ENCODE measurements at places on chromosomes 7 and 10. TPM values are rescaled to one million over a fixed set of nuclear protein-coding genes. Genes with fewer than 3 reads are reported as not detected.

The XPNPEP1 gene
- total RNA-seq = 87.3 TPM

The TCAF1 gene
- 48.3 TPM for total RNA-seq

DNA sequence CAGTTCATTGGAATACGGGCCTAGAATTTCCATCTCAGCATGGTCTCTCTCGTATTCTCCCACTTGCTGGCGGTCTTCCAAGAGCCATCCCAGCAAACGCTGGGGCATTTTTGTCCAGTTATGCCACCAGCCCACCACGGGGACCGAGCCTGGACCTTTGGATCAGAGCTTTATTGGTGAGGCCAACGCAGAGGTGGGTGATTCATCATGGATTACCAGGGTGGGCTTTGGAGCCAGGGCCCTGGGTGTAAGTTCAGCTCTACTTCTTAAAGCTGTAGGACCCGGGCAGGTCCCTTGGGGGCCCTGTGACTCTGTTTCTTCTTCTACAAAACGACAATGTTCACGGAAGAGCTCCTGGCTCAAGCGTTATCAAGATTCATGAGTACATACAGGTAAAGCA lies 22.7 kb upstream of the PITRM1 start:
- H3K27me3 ChIP-seq = peaks cover 10% of the 10 kb centered on the region
- no peak overlapping the region for H3K27ac ChIP-seq
- H3K4me3 ChIP-seq = no peak overlapping the region
- no peaks in the 10 kb centered on the region for H3K36me3 ChIP-seq

DNA sequence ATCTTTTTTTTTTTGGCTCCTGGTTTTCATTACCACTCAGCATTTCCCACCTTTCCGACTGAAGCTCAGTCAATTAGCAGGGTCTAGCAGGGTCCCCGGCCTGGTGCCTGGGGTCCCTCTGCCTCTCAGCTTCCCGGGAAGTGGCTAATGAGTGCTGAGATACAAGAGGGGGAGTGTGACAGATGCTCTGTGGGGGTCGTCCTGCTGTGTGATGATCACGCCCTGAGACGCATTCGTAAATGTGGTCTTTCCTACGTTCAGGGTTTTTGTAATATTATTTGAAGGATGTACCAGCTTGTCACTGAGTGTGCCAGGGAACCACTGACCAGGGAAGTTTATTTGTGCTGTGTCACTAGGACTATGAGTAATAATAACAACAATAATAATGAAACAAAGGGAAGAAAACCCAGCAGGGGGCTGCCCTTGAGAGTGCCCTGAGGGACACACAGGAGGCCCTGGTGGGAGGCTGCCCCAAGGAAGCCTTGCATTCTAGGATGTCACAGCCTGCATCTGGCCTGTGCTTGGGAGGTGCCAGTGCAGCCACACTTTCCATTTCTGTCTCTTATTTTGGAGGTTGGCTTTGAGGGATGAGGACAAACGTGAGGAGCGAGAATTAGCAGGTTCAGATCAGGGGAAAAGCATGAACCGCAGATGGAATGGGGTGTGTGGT lies 337.8 kb downstream of the ADARB2 start:
- no peak overlapping the region for H3K4me3 ChIP-seq
- H3K27ac ChIP-seq = no peak overlapping the region
- no peaks in the 10 kb centered on the region for H3K4me1 ChIP-seq
- no peak for DNase-seq

GRCh38 chr10:114963908-114964307 lies 25.9 kb downstream of the TRUB1 start:
- no peaks in the 10 kb centered on the region for H3K36me3 ChIP-seq
- no peak overlapping the region for H3K27ac ChIP-seq
- no peaks in the 10 kb centered on the region for H3K27me3 ChIP-seq

DNA sequence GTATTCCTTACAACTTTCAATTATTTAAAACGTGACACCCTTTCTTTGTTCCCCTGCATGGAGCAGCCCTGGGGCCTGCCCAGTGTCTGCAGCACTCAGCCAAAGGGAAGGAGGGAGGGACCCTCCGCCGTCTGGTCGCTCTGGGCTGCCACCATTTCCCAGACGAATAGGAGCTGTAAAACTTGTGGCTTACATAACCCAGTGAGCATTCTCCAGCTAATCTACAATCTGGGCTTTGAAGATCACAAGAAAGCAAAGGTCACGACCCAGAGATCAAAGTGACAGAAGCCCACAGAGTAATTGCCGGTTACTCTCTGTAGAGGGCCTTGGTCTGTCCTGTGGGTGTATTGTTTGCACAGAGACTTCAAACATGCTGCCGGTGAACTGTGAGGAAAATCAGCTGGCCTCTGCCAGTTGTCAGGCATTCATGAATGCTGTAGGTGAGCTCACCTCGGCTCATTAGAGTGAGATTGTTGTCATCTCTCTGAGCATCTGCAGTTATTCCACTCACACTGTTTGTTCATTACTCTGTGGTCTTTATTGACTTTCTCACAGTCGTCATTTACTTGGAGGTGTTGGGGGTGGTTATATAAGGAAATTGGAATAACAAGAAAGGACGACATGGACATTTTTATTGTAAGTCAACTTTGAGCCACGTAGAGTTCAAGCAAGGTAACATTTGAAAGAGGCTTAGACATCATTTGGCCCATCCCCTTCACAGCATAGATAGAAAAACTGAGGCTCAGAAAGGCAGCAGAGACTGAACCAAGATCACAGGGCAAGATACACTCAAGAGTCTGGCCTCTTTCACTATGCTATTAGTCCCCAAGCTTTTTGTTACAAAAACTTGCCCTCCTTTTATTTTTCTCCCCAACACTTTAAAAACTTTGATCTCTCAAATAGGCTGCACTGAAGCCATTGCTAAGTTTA lies 619.8 kb downstream of the LRMDA start:
- H3K36me3 ChIP-seq = no peaks in the 10 kb centered on the region
- no peak overlapping the region for H3K4me3 ChIP-seq
- no peak for DNase-seq
- no peak overlapping the region for H3K27ac ChIP-seq
- no peaks in the 10 kb centered on the region for H3K27me3 ChIP-seq

DNA sequence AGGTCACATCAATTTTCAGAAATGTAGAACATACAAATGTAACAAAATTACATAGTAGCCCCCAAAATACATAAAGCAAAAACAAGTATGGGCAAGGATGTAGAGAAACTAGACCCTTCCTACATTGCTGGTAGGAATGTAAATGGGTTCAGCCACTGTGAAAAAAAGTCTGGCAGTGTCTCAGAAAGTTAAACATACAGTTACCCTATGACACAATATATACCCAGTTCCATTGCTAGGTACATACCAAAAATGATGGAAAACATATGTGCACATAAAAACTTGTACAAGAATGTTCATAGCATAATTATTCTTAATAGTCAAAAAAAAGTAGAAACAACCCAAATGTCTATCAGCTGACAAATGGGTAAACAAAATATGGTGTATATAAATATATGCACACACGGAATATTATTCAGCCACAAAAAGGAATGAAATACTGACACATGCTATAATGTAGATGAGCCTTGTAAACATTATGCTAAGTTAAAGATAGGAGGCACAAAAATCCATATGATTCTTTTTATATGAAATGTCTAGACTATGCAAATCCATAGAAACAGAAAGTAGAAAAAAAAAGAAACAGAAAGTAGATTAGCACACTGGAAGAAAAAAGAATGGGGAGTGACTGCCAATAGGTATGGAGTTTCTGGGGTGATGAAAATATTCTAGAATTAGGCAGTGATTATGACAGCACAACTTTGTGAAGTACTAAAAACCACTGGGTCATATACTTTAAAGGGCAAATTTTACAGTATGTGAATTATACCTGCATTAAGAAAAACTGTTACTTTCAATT lies 13.5 kb downstream of the HERPUD2 start:
- H3K4me3 ChIP-seq = no peak overlapping the region
- no peak for DNase-seq
- H3K36me3 ChIP-seq = no peaks in the 10 kb centered on the region
- H3K27me3 ChIP-seq = no peaks in the 10 kb centered on the region
- no peak overlapping the region for H3K27ac ChIP-seq
- H3K4me1 ChIP-seq = no peaks in the 10 kb centered on the region

DNA sequence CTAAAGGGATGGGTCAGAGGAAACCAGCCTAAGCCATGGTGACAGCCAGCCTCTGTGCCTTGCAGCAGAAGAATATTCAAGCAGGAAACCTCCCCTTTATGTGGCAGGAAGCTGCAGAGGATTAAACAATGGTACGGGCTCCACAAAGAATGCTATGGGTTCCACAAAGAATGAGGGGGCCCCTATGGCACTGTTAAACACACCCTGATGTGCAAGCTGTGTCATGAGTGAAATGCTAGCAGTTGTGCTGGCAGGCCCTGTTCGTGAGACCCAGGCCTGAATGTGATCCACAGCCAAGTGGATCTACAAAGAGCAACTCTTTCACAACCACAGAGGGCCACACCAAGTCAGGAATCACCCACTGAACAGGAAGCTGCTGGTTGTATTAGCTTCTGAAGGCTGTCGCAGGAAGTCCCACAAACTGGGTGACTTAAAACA lies 68.9 kb downstream of the MYOF start:
- no peak overlapping the region for H3K4me3 ChIP-seq
- peaks cover 28% of the 10 kb centered on the region for H3K4me1 ChIP-seq
- DNase-seq = peak; percentile 65

GRCh38 chr10:17548770-17549169 lies 68.4 kb downstream of the HACD1 start:
- H3K4me1 ChIP-seq = no peaks in the 10 kb centered on the region
- no peak overlapping the region for H3K4me3 ChIP-seq
- H3K36me3 ChIP-seq = no peaks in the 10 kb centered on the region

- no peaks in the 10 kb centered on the region for H3K36me3 ChIP-seq
- H3K4me1 ChIP-seq = no peaks in the 10 kb centered on the region
- DNase-seq = no peak
- no peak overlapping the region for H3K27ac ChIP-seq
These were observed 281.9 kb downstream of the PPP1R3A start for GRCh38 chr7:113636727-113637421.

DNA sequence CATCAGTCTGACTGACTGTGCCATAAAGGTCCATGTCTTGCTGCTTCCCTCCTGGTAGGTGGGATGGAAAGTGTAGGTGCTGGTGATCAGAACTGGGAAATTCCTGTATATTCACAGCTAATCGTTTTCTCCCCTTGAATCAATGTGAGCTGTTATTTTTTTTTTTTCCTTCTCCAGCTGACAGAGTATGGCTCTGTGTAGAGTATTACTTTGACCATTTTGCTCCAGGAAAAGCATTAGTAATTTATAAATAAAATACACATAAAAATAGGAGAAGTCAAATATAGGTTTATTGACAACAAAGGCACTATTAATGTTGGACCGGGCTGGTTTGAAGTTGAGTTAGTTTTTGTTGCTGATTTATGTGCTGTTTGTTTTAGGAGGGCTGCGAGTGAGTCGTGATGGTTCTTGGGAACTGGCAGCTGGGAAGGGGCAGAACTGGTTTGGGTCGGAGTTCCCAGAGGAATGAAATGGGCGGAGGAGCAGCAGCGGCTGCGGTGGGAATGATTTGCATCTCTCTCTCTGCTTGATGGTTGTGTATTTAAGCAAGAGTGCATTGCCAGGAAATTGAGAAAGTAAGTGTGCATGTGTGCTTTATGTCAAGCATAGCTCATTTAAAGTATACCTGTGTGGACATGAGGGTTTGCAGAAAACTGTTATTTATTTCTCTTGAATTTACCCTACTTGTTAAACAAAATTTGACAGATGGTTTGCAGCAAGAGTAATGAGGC lies 80.9 kb downstream of the LRMDA start:
- H3K27me3 ChIP-seq = no peaks in the 10 kb centered on the region
- no peak overlapping the region for H3K27ac ChIP-seq
- DNase-seq = no peak
- H3K4me1 ChIP-seq = no peaks in the 10 kb centered on the region
- H3K36me3 ChIP-seq = no peaks in the 10 kb centered on the region

- H3K27me3 ChIP-seq = peaks cover 8% of the 10 kb centered on the region
- DNase-seq = no peak
- H3K4me1 ChIP-seq = no peaks in the 10 kb centered on the region
These were observed 5.4 kb downstream of the GPRIN2 start for GRCh38 chr10:46550795-46551700.

DNA sequence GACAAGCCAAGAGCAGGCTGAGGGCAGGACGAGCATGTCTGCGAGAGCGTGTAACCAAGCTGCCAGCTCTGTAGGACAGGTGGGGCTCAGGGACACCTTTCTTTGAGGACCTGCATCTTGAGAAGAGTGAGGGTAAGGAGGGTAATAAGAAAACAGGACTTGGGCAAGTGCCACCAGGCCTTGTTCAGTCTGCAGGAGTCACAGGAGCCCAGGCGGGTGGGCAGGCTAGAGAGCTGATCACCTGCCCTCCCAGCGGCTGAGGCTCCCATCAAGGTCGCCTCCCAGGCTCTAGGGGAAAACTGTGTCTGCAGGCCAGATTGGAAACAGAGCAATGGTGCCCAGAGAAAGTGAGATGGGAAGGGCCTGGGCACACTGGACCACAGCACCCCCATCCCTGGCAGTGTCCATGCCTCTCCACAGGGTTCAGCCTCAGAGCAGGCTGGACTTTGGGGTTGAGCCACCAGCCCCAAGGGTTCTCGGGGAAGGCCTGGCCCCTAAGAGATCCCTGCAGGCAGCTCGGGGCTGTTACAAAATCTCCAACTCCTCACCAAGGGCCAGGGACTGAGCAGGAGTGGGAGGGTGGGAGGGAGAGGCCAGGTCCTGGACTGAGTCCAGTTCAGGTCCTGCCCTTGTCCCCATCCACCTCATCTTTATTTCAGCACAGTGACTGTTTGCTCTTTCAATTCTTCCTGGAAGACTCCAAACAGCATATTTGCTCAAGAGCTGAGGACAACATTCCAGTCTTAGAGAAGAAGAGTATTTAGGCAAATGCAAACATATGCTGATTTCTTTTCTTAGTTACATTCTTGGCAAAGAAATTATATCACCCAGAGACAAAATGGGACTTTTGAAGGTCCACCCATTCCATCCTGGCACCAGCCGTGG lies 161.9 kb downstream of the GRID1 start:
- H3K27ac ChIP-seq = no peak overlapping the region
- H3K4me1 ChIP-seq = no peaks in the 10 kb centered on the region
- H3K27me3 ChIP-seq = no peaks in the 10 kb centered on the region
- H3K4me3 ChIP-seq = no peak overlapping the region

DNA sequence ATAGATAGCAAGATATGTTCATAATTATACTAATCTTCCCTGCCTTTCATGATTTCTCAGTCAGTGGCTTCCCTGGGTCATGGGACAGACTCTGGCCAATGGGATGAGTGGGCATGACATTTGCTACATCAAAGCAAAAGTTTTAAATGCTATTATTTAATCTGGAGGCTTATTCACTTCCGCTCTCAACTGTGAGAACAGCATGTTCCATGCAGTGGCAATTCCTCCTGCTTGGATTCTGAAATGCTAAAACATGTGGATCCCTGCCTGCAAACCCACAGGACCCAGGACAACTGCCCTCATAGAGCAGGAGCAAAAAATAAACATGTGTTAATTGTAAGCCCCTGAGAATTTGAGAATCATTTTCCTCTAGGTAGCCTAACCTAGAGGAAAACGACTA lies 1412.4 kb upstream of the CELF2 start:
- no peak overlapping the region for H3K4me3 ChIP-seq
- no peaks in the 10 kb centered on the region for H3K4me1 ChIP-seq
- no peaks in the 10 kb centered on the region for H3K36me3 ChIP-seq
- H3K27ac ChIP-seq = no peak overlapping the region
- no peaks in the 10 kb centered on the region for H3K27me3 ChIP-seq
- no peak for DNase-seq

GRCh38 chr7:26556061-26556881 lies 264.6 kb downstream of the SNX10 start:
- H3K36me3 ChIP-seq = no peaks in the 10 kb centered on the region
- H3K27ac ChIP-seq = no peak overlapping the region
- peaks cover 3% of the 10 kb centered on the region for H3K27me3 ChIP-seq
- DNase-seq = no peak
- H3K4me1 ChIP-seq = no peaks in the 10 kb centered on the region

Measured in endothelial cell of umbilical vein (primary cell).